ENCODE measurements at places on chromosomes 5 and 9.

DNA sequence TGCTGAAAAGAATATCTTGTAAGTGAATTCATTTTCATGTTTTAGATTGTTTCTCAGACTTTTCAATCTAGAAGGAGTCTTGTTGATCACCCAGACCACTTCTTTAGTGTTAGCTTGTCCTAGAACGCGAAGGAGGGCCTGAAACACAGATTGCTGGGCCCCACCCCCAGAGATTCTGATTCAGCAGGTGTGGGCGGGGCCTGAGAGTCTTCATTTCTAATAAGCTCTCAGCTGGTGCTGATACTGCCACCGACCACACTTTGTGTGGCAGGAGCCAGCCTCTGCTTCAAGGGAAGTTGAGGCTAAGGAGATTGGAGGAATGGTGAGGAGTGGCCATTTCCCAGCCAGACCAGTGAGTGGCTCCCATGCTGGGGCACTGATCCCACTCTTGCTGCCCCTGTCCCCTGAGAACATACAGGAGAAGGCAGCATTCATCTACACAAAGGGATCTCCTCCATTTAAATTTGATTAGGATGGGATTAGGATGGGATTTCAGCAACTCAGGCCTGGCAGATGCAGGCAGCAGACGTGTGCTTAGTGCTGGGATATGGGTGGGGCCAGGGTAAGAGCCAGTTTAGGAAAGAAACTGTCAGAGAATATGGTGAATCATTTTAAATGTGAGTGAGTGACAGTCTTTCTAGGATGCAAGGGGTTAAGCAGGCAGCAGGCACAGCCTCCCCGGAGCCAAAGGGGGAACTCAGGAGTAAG is 35.9 kb downstream of the ZNF618 start:
- no peak for DNase-seq

DNA sequence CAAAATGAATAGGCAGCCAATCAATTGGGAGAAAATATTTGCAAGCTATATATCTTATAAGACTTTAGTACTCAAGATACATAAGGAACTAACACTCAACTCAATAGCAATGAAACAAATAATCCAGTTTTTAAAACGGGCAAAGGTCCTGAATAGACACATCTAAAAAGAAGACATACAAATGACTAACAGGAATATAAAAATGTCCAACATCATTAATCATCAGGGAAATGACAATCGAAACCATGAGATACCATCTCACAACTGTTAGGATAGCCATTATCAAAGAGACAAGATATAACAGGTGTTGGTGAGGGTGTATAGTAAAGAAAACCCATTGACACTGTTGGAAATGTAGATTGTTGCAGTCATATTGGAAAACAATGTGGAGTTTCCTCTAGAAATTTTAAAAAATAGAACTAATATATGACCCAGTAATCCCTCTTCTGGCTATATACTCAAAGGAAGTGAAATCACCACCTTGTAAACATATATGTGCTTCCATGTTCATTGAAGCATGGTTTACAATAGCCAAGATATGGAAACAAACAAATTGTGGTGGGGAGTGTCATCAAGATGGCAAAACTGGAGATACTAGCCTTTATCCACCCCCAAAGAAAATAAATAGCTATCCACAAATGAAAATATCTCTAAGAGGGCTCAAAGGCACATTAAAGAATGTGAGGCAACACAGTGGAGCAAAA is 13.9 kb upstream of the BTNL3 start:
- no peak for DNase-seq

GRCh38 chr9:3768712-3769457 is 243.1 kb upstream of the RFX3 start:
- DNase-seq: no peak

GRCh38 chr9:128523199-128523925 is 18.8 kb downstream of the GLE1 start:
- no peak for DNase-seq

- DNase-seq: no peak
Measured at GRCh38 chr5:28862137-28862859, 1823.9 kb upstream of the CDH9 start.

DNA sequence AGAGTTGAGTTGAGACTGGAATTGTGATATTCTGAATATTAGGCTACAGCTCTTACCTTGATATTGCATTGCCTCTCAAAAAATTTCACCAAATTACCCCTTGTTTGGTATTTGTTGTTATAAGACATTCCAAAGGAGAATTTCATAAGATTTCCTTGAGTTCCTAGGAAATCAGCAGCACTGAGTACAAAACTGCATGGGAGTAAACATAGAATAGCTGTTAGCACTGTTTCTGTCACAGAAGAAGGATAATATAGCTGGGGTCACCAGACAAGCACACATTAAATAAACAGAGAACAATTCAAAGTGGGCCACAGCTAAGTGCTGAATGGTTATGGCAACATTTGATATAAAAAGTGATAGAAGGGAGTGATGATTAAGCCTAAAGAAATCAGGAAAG is 724.3 kb downstream of the PRELID2 start:
- DNase-seq: no peak

GRCh38 chr5:66882606-66883227 is 286.5 kb downstream of the MAST4 start:
- no peak for DNase-seq

All from stimulated activated CD8-positive, alpha-beta memory T cell treated with anti-CD3 and anti-CD28 coated beads, Interleukin-7, amount 100 ng/mL, for 48 hours (primary cell).